AML-193 (cell line): ENCODE measurements at places on chromosomes 5 and 9.
A peak's percentile ranks its signal among the peaks of the same experiment; 100 is the strongest.

- no peak for DNase-seq
Observed at GRCh38 chr5:127353327-127353726, 62.7 kb downstream of the MEGF10 start.

GRCh38 chr9:21555911-21556310 is 73.8 kb upstream of the IFNE start:
- DNase-seq, result no peak

DNA sequence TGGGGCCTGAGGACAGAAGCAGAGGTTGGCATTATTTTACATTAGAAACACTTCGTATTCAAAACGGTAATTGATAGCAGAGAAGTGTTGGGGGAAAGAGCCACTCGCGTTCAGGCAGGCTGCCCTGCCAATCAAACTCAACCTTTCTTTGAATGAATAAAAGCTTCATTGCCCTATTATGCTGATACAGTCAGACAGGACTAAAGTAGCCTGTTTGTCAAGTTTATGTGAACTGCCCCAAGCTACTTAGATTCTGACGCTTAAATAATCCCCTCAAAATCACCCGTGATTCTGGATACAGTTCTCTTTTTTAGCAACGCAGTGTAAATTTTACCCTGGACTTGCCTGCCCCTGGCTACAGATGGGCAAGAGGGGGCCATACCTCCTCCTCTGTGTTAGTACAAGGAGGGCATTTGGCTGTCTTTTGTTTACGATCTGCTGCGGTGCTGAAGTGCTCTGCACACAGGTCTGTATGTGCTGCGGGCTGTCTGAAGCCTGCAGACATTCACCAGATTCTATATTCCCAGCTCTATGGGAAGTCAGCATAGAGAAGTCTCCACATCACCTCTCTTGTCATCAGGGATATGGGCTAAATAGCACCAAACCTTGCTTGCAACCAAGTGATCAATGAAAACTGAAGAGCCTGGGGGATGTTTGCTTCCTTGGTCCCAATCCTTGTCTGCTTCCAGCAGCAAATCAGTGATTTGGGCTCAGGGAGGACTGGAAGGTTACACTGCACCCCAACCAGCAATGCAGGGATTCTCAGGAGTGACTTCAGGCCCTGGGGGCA is 218.4 kb downstream of the EBF1 start:
- no peak for DNase-seq

DNA sequence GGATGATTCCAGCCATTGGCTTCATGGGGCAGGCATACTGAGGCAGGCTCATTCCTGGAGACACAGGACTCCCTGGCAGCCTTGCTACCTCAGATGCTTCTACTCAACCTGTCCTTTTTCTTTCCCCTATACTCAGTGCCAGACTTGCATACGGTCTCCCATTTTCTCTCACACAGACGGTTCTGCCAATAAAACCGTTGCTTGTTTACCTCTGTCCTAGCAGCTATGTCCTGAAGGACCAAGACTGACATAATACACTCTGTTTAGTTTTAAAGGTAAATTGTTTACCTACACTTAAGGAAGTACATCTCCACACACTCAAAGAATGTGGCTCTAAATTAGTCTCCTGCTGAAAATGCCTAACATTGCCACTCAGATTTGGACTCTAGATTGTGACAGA is 151.0 kb upstream of the RFX3 start:
- no peak for DNase-seq

DNA sequence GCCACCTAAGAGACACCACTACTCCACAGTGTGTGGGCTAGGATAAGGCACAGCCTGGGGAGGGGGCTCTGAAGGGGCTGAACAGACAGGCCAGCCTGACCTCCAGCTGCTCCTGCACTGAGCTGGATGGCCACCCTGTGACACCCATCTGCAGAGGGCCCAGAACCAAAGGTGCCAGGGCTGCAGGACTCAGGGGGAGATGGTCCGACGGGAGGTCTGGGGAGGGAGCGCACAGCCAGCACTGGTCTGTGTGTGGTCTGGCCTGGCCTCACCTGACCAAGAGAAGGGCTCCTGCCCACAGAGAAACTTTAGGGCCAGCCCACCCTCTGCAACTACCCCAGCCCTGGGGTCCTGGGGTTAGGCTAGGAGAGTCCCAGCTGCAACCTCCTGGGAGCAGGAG is 789 bp downstream of the LTC4S start:
- DNase-seq, result no peak

DNA sequence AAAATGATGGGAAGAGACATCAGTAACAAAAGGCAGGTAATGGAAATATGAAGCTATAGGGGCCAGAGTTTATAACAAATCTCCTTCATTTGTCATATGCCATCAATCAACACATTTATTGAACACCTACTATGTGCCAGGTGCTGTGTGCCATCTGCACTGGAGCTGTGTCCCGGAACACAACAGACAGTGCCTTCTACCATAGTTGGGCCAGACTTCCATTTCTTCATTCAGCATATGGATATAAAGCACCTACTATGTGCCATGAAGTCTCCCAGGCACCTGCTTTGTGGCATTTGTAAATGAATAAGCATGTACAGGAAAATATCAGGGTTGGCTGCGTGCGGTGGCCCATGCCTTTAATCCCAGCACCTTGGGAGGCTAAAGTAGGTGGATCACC is 112.5 kb upstream of the ERCC6L2 start:
- no peak for DNase-seq

- peak; percentile 67 for DNase-seq
Observed at GRCh38 chr5:7856855-7857254, 5.9 kb upstream of the CFAP90 start.

GRCh38 chr9:99322299-99322698 is 100.2 kb downstream of the SEC61B start:
- DNase-seq, result no peak

- DNase-seq, result no peak
Observed at GRCh38 chr5:19104948-19105347, 883.1 kb downstream of the CDH18 start.

GRCh38 chr5:2536632-2537377 is 214.7 kb downstream of the IRX2 start:
- no peak for DNase-seq

DNA sequence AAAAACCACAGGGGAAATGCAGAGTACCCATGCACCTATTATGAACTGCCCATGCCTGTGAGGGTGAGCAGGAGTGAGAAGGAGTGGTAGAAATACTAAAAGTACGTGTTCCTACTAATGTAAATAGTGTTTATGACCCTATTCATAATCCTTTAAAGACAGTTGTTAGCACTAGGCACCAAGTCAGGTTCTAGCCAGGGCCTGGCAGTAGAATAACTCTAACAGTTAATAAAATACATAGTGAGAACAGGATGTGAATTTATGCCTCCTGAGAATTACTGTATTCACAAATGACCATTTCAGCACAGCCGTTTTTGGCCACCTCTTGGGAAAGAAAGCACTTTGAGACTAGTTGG is 103.2 kb upstream of the TARS1 start:
- no peak for DNase-seq

DNA sequence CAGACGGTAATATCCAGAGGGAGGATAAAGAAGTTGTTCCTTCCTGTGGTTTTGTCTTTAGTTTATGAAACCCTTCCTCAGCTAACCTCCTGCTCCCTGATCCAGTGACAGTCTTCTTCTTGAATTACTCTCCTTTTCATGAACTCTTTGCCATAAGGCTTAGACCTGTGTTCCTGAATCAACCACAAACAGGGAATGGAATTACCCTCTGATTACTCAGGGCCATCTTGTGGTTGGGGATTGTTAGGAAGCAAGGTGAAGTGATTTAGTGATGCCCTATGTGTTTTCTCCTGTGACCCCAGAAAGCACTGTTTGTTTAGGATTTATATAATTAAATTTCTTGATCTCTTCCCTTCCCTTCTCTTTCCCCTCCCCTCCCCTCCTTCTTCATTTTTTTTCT is 409.1 kb downstream of the TAF11L14 start:
- DNase-seq, result no peak

DNA sequence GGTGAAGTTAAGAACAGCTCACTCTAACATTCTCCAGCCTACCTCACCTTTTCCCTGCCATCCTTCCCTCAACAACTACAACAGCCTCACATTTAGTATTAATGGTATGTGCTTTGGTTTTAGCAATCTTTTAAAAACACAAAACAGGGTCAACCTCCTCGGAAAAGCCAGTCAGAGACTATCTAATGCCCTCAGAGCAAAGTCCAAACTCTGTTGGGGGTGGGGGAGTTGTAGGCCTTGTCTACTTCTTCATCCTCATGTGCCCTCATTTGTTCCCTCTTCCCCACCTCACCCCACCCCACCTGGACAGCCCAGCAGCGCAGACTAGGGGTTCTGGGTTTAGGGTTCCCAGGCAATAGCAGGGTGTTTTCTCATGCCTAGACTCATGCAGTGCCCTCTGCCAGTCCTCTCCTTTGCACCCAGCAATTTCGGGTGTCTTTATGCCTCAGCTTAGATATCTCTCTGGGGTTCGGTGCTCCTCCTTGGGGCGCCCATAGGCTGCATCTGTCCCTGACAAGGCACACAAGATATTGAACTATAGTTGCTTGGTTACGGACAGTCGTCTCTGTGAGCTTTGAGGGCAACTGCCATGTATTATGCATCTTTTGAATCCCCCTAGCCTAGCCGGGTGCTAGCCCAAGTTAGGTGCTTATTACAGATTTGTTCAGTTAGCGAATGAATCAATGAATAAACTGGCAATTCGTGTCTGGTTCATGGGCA is 762 bp upstream of the TCOF1 start:
- no peak for DNase-seq

GRCh38 chr9:112125951-112126388 is 49.1 kb downstream of the SUSD1 start:
- DNase-seq, result no peak

DNA sequence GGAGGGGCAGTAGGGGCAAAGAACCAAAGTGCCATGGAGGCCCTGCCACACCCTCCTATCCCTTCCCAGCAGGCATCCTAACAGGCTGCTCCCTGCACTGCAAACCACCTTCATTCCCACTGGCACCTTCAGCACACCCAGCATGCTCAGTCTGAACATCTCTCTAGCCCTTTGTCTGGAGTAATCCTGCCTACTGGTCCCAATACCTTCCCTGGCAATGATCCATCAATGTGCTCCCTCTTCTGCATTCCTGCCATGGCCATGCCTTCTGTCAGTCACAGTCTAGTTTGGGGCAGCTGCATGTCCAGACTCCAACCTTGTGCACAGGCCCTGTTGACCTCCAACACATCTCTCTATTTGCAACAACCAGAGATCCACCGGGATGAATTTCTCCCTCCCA is 4.9 kb downstream of the MACROH2A1 start:
- DNase-seq, result no peak

GRCh38 chr5:176629853-176630680 is at the start of the genes EIF4E1B and SNCB:
Gene EIF4E1B (plus strand): TSS chr5:176630675. CDS start chr5:176642788, 12,113 bp downstream.
Gene SNCB (minus strand): TSS chr5:176630534. CDS start chr5:176629654, 880 bp downstream.
- no peak for DNase-seq

- DNase-seq, result no peak
Observed at GRCh38 chr5:145803112-145804004, 31.8 kb downstream of the PRELID2 start.

- DNase-seq, result no peak
Observed at GRCh38 chr5:38455796-38456330, 100.6 kb downstream of the LIFR start.

- DNase-seq, result no peak
Observed at GRCh38 chr9:28866951-28867350, 1293.7 kb upstream of the C9orf72 start.

DNA sequence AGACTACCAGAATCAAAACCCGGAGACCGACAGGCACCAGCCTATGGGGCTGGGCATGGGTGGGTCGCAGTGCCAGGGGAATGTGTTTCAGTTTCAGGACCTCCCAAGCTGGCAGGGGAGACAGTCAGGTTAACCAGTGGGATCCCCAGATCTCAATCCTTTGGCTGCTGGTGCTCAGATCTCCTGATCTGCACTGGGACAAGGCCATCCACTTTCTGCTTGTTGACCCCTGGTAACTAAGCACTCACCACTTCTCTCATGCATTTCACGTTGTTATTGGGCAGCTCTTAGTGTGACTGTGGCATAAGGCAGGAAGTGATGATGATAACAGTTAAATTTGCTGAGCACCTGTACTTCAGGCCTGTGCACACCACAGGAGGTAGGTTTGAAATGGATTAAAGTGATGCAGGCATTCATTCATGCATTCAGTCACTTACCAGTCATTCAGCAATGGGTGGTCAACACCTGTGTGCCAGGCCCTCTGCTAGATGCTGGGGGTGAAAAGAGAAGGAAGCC is 42.1 kb upstream of the STXBP1 start:
- no peak for DNase-seq

DNA sequence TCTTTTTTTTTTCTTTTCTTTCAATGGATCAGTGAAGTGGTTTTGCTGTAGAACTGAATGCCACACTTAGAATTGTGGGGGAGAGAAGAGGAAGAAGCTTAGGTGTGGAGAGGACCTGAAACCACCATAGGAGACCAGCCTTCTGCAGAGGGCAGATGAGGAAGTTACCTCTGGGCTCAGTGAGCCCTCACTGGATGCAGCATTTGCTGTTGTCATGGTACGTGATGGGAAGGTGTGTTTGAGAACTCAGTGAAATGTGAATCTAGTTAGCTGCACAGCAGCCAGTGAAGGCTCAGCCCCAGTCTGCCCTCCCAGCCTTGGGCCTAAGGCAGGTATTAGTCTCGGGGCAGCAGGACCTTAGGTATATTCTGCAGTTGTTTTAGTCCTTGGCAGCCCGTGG is 17.5 kb downstream of the CYFIP2 start:
- DNase-seq, result peak; percentile 4

DNA sequence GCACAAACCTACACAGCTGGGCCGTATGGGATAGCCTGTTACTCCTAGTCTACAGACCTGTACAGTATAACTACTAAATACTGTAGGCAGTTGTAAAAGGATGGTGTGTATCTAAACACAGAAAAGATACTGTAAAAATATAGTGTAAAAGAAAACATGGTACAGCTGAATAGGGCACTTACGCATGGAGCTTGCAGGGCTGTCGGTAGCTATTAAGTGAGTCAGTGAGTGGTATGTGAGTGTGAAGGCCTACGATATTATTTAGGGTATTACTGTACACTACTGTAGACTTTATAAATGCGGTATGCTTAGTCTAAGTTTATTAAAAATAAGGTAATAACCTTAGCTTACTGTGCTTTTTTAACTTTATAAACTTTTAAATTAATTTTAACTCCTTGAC is 1.2 kb downstream of the ZCCHC9 start:
- no peak for DNase-seq

DNA sequence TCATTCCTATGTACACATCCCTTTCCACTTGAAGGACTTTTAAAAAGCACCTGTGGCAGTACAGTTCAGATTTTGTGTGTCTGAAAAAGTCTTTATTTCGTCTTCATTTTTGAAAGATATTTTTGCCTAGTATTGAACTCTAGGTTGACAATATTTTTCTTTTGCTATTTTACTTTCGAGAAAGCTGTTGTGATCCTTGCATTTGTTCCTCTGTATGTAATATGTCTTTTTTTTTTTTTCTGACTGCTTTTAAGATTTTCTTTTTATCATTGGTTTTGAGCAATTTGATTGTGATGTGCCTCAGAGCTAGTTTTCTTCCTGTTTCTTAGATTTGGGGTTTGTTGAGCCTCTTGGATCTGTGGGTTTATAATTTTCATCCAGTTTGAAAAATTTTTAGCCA is 13.3 kb downstream of the LCP2 start:
- DNase-seq, result no peak

- no peak for DNase-seq
Observed at GRCh38 chr5:151456321-151456940, 9.0 kb downstream of the SLC36A1 start.

GRCh38 chr5:152942633-152943336 is 537.7 kb upstream of the NMUR2 start:
- no peak for DNase-seq

- DNase-seq, result no peak
Observed at GRCh38 chr5:37807621-37808301, 32.1 kb downstream of the GDNF start.
